ENCODE measurements at places on chromosomes 4 and X.
A peak's percentile ranks its signal among the peaks of the same experiment; 100 is the strongest.

DNA sequence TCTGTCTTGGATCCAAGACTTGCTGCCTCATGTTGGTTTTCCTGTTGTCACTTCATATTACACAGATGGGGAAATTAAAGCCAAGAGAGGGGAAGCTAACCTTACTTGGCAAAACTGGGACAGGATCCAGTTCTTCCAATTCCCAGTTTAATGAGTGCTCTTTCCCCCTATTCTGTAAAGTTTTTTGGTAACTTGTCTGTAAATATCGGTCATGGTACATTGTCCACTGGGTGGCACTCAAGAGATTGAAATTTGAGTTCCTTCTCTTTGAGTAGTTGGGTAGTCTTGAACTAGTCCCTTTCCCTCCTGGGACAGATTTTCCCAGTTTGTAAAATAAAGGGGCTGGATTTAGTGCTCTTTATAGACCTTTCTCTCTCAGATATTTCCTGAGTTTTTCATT, 12.4 kb upstream of the EOLA2 start:
- DNase-seq: peak; percentile 9

GRCh38 chr4:40951026-40951425, 201.3 kb downstream of the NSUN7 start:
- no peak for DNase-seq

DNA sequence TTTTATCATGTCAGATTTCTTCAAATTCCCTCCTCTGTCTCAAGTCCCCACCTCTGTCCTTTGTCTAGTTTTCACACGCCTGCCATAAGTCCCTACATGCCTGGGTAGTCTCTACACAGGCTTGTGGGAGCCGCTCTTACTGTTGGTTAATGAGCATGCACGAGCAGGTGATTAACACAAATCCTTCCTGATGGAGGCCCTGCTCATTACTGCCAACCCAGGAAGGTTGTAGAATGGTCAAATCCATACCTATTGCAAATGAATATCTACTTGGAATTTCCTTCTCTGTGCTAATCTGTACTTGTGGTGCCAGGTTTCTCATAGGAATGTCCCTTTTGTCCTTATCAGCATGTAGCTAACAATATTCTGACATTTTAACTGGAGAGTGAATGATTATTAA, 208.4 kb upstream of the HDX start:
- no peak for DNase-seq

GRCh38 chr4:55242506-55242905, 103.5 kb upstream of the SRD5A3 start:
- DNase-seq: peak; percentile 1

DNA sequence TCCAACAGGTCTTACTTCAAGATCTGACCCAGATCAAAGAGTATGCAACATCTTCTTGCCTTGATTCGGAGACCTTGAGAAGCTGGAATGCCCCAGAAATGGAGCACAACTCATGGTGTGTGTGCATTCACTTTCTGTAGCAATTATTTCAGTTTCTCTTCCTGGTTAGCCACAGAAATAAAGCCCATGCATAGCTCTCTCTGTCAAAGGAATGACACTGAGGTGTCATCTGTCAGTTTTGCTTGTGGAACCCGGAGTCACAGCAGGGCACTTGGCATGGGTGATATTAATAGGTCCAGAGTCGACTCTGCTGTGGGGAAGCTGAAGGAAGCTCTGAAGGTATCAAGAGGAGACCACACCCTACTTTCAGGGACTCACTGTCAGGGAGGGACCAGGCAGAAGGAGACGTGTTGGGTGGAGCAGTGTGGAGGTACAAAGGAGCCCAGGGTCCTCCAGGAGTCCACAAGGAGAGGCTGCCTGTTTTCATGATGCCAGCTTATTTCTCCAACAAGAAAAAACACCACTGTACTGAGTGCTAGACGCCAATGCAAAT, 10.7 kb downstream of the CLNK start:
- DNase-seq: no peak

DNA sequence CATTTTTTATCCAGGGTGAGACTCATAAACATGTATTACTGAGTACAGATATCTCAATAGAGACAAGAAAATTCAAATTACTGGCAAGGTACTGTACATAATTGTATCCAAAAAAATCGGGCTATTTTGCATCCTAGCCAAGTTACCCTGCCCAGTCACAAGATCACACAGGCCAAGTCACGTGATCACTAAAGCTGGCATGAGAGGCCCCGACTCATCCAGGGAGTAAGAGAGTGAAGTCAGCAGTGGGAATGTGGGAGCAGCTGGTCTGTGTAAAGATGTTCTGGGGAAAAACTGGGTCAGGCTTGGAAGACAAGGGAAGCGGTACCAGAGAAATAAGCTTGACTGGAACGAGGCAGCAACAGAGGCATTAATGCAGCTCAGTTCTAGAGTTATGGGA, 119.3 kb upstream of the STS start:
- DNase-seq: no peak

GRCh38 chrX:103002576-103002975, 61.4 kb downstream of the BEX1 start:
- no peak for DNase-seq

DNA sequence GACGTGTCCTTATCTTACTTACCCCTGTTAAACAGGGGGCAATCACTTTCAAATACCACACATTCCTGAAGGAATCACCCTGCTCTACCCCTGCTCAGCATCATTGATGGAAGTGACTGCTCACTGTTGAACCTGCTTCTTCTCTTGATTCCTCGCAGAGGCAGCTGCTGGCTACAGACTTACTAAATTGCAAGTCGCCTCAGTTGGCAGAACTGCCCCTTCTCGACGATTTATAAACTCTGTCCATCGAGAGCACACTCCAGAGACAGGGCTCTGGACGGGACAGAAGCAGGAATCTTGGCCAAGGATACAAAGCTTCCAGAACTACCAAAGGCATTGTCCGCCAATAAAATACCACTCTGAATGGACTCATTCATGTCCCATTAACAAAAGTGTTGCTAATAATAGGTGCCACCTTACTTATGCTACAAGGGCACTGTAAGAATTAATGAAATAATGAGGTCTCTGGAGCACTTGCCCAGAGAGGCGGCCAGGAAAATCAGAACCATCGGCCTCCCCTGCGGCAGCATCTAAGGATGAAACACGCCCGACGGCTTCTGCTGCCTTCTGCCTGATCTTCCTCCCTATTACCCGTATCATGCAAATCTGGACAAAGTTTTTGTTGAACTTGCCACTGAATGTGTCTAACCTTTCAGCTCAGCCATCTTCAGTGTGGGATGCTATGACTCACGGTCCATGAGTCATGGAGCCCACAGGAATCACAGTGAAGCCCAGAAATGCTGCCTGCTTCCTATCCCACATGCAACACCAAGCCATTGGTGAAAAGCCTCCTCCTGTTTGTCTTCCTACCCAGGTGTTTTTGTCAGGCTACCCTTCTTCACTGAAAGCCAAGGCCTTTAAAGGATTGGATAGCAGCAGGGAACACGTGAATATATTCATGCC, 164.9 kb downstream of the MAML3 start:
- DNase-seq: peak; percentile 38

DNA sequence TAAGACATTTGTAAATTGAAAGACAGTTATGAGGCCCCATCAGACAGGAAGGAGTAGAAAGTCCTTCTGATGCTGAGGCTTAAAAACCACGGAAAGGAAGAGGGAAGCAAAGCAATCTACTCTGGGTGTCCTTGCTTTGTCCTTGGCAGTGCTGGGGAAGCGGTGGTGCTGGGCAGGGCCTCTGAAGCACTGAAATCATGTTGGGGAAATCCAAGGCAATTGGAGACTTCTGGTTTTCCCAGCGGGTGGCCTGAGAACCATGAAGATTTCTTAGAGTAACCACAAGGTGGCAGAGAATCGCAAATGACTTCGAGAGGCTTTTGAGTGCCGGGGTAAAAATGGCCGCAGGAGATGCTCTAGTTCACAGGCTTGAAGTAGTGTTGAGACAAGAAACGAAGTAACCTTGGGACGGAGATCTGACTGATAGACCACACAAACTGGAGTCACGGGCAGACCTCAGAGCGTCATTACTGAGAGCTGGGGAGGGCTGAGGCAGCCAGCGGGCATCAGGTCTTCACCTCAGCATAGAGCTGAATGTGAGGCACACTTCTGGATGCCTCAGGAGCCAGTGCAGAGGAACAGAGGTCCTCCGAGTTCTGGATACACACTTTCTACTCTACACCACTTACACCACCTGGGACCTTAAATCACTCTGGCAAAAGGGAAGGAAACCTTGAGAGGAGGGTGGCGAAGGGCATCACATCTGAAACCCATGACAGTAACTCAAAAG, 130.7 kb upstream of the GPRIN3 start:
- DNase-seq: peak; percentile 3

DNA sequence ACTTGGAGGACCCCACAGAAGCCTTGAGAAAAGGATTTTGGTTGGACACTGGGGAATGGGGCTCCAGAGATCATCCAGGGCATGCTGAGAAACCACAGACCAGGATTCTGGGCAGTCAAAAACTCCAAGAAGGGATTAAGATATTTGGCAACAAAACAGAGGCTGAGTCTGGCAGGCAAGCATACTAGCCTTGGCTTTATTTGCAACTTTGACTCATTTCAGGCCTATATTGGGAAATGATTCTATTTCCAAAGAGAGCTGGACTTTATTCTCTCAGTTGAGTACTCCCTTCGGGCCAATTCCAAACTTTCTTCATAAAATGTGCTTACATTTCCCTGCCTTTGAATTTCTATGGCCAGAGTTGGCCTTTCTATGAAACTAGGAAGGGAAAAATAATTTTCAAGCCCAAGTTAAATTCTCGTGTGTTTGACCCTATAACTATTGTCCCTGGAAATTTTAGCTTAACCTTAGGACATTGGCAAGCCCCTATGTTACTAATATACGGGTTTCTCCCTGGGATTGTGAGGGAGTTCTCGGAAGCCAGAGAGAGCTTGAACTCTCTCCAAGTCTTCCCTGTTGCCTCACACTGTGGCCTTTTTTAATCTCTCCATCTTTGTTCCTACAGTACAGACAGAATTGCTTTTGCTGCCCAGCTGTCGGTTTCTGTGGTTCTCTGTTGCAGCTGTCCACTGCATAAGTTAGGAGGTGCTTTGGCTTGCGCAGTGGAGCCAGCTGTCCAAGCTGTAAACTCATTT, 112.6 kb upstream of the FAM9A start:
- no peak for DNase-seq

DNA sequence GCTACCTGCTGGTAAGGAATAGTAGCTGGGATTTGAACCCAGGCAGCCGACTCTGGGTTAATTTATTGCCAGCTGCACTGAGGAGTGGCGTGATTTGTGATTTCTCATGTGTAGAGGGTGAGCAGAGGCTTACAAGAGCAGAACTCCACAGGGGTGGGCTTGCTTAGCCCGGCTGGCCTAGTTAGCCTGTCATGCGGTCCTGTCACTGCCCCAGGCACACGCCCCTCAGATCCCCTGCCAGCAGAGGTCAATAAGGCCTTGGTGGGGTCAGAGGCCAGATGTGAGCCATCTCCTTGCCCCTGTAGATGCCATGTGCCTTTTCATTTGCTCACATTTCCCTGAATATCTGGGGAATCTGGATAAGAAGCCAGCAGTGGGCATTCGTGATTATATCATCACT, 13.4 kb downstream of the NSDHL start:
- DNase-seq: no peak

- no peak for DNase-seq
These were observed 59.7 kb upstream of the MTM1 start for GRCh38 chrX:150508451-150509367.

GRCh38 chrX:95505721-95506120, 1178.9 kb upstream of the DIAPH2 start:
- no peak for DNase-seq

- no peak for DNase-seq
These were observed 5.0 kb downstream of the PNCK start for GRCh38 chrX:153668423-153669173.

DNA sequence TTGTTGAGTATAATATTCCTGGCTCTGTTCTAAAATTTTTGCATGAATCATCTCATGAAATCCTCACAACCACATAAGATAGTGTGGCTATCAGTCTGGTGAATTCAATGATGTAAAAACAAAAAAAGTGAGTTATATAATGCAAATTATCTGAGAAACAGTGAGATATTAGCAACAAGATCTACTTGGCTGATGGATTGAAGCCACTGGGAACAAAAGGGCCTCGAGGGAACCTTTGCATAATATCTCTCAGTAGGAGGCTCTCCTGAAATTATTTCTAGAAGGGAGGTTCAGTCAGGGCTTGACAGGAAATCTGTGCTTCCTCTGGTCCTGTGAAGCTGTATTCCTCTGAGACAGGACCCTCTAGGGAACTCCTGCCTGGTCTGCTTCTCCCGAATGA, 30.1 kb upstream of the NUP54 start:
- no peak for DNase-seq

DNA sequence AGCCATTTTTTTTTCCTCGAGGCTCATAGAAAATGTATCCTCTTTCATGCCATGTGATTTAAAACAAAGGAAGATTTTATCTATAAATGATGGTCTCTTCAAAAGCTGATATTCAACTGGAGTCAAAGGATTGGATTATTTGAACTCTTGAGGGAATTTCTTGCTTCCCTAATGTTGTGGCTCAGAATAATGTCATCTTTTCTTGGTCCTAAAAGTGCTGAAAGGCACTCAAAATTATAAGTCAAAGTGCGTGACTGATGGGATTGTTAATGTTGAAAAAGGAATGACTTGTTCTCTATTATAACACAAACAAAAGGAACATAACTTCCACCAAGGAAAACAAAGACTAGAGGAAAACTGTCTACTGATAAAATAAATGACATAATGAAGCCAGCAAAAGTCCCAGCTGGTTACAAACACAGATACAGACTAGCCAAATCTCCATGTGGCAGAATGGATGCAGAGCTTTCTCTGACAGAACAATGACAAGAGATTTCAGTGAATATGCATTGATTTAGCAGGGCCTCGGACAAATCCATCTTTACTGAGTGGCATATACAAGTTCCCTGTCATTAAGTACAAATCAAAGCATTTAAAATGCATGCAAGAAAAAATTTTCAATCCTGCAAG, 552.6 kb downstream of the GBA3 start:
- DNase-seq: no peak

GRCh38 chr4:121863799-121864198, 6.5 kb downstream of the BBS7 start:
- DNase-seq: no peak

DNA sequence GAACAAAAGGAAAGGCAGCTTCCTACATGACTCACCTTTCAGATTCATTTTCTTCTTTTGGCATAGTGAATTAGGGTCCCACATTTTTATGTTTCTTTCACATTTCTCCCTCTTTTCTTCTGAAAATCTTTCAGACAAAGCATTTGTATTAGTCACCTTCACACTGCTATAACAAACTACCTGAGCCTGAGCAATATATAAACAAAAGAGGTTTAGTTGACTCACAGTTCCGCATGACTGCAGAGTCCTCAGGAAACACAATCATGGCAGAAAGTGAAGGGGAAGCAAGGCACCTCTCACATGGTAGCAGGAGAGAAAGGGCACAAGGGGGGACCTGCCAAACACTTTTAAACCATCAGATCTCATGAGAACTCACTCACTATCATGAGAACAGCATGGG, 36.9 kb downstream of the MAGEA9 start:
- no peak for DNase-seq

GRCh38 chr4:110193822-110194761, 4.3 kb downstream of the ELOVL6 start:
- no peak for DNase-seq

DNA sequence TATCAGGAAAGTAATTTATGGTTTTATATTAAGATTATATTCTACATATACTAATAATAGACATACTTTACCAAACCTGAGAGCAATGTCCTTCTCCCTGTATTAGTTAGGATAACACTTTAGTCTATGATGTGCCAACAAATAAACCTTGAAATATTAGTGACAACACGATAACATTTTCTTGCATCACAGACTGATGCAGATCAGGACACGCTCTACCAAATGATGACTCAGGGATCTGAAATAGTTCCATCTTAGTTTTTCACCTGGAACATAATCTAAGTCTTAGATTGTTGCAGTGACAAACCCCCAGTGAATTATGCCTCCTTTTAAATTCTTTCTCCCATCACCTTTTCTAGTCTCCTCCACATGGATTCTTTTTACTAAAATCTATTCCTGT, 214.2 kb downstream of the CLCN4 start:
- DNase-seq: no peak
